ENCODE measurements at places on chromosomes 2 and 18.

DNA sequence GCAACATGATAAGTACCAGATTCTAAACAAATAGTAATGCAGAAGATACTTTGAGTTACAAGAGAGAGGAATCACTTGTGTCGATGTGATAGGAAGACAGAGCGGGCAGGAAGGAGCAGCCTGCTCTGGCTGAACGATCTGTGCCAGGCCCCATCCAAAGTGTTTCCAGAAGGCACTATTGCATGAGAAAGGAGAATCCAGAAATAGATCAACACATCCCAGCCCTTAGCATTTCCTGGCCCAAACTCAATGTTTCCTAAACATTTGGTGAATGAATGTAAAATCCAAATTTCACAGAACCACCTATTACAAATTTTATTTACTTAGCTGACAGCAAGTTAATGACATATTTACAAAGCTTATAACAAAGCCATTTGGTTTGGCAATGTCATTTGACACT is 257.2 kb downstream of the TXNL1 start:
- no peak for DNase-seq

DNA sequence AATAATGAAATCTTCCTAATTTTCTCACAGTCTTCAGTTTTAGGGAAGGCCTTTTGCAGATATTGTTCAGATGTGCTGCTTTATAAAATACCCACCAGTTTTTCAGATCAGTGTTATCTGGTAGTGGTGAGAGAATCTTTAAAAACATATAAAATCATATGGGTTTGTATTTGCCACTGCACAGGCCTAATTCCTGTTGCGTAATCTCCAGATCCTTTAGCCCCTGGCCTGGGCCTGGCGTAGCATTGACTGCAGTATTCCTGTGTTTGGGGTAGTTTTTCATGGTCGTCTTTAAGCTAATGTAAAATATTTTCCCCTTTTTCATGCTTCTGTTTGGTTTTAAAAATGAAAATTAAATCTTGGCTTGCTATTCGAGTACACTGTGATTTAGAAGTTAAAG is 43.2 kb downstream of the TSHZ1 start:
- DNase-seq = no peak

- no peak for DNase-seq
Measured at GRCh38 chr18:65762556-65762955, 11.7 kb downstream of the CDH7 start.

GRCh38 chr2:5484868-5485267 is 207.3 kb upstream of the SOX11 start:
- no peak for DNase-seq

DNA sequence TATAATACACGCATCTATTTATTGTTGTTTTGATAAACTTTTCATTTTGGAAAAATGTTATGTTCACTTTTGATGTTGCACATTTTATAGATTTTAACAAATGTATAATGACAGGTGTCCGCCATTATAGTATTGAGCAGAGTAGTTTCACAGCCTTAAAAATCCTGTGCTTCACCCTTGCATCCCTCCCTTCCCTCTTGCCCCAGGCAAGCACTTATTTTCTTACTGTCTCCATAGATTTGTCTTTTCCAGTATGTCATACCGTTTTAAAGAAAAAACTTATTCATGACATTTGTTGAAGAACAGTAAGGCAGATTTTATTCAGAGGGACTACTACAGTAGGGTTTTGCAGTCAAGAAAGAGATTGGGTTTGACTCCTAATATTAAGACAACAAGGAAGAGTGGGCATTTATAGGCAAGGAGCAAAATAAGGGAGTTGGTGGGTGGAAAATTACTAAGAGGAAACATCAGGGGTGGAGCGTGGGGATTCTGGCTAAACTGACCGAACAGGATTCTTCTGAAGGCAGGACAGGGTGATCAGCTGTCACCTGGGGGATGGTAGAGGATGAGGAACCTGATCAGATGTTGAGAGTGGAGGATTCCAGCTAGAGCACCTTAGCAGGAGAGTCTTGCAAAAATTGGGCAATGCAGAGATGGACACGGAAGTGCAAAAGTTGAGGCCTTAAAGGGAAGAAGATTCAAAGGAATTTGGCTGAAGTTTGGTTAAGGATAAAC is 108.8 kb downstream of the NCK2 start:
- DNase-seq = no peak

GRCh38 chr2:133667968-133668367 is 99.7 kb upstream of the NCKAP5 start:
- DNase-seq = no peak

DNA sequence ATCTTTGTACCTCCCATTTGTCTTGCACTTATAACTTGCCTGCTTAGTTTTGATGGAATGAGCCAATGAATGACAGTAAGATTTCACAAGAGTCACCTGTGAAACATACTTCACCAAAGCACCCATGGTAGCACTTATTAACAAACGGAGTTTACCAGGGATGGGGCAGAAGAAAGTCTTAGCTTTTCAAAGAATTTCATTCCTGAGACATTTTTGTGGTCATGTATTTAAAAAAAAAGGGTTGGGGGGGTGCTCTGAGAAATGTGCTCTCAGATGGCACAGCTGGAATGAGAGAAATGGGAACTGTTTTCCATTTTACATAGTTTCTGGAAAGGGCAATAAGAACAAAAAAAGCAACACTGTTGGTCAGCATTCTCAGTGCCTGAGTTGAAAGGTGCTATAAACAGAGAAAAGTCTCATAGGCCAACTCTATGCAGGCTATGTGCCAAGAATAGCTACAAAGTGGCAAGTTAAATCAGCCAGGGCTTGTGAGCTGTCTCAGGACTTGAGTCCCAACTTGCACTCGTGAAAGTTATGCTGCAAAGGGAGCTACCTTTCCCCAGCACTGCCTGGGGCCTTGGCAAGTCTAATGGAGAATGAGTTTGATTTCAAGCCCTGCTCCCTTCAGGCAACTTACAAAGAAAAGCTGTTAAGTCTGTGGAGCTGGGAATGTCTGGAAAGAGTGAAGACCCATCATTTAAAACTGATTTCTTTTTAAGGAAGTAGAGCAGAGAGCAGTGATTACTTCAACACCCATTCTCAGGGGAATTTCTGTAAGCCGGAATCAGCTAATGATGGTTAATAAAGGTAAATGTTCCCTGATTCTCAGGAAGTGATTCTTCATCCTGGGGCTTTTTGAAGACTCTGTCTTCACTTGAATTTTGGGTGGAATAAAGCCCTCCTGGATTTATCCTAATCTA is 170.6 kb downstream of the SLC8A1 start:
- DNase-seq = no peak

- DNase-seq = no peak
Measured at GRCh38 chr2:22981785-22982184, 403.2 kb upstream of the KLHL29 start.

- DNase-seq = no peak
Measured at GRCh38 chr18:23170137-23170536, 34.9 kb downstream of the CABLES1 start.

DNA sequence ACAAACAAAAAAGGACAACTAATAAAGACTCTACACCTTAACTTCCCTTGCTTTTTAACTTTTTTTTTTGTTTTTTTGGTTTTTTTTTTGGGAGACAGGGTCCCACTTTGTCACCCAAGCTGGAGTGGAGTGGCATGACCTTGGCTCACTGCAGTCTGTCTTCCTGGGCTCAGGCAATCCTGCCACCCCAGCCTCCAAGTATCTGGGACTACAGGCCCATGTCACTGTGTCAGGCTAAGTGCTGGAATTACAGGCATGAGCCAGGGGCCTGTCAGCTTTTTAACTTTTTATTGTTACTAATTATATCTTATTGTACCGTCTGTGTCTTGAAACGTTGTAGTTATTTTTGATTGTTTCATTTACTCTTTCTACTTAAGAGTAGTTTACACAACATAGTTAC is 25.5 kb downstream of the WDR7 start:
- DNase-seq = no peak

Measured in activated CD4-positive, CD25-positive, alpha-beta regulatory T cell treated with anti-CD3 and anti-CD28 coated beads, Interleukin-2, amount 50 U/mL, for 72 hours (primary cell).